ENCODE measurements at places on chromosomes 12 and 14. TPM values are rescaled to one million over a fixed set of nuclear protein-coding genes. Genes with fewer than 3 reads are reported as not detected.

OR4E2 gene
- not detected for total RNA-seq

GRCh38 chr12:93704122-93704521, 26.9 kb downstream of the CRADD start:
- no peak for DNase-seq

TMEM52B gene
- not detected for total RNA-seq

SMOC1 gene
- total RNA-seq, result not detected

DNA sequence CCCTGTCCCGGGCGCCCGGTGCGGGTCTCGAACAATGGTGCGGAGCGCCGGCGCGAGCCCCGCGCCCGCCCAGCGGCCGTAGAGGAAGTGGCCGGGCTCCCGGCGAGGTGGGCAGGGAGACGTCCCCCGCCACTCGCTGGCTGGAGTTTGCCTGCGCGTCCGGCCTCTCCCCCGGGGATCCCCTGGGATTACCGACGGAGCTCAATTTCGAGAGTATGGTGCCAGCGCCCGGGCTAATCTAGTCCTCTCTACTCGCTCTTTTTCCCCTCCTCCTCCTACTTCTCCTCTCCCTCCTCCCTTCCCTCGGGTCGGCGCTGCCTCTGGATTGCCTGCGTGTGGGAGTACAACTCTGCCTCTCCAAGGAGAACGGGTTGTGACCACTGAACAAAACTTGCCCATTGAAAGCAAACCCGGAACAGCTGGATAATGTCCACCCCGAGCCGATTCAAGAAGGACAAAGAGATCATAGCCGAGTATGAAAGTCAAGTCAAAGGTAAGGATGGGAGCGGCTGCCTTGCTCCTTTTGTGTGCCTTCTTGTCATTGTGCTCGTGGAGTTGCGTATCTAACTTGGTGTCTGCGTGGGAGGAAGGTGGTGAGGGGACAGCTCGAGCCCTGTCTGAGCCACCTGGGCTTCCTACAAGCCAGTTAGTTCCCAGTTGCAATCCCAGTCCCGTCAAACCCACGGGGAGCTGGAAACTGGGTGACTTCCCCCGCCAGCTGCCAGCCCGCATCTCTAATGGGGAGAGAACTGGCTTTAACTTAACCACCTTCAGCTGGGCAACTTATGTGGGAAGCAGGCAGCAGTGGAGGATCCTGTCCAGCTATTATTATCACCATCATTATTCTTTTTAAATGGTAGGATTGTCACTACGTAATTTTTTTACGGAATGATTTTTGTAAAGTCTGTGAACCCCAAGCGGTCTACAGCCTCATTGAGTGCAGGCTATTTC, at the start of gene SRGAP1:
Gene SRGAP1 (plus strand): TSS at position 310 of the 951 bp plus-strand sequence. CDS start 117 bp downstream, at position 427.
- peak; percentile 51 for DNase-seq

Measured in PC-3 (cell line).